ENCODE measurements at places on chromosomes 2 and 18.

- DNase-seq = no peak
Measured at GRCh38 chr2:206836722-206837121, 71.3 kb downstream of the FASTKD2 start.

DNA sequence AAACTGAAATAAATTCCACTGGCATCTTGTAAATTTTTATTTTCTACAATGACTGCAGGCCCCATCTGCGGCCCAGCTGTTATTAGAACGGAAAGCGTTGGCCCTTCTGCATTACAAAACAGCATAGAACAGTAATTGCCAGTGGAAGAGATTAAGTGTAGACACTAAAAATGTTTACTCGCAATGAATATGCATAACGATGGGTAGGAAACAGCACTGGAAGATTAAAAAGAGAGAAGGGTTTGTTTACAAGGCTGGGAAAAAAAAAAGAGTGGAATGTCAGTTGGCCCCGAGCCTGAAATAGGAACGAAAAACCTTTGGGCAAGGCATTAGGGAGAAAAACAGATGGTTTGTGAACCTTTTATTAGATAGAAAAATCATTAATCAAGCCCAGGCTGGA is 275.9 kb upstream of the TCF4 start:
- no peak for DNase-seq

- DNase-seq = no peak
Measured at GRCh38 chr18:32391126-32391525, 79.6 kb downstream of the GAREM1 start.

- DNase-seq = no peak
Measured at GRCh38 chr2:220279372-220279771, 651.9 kb downstream of the SLC4A3 start.

- no peak for DNase-seq
Measured at GRCh38 chr2:196464311-196464710, 175.2 kb upstream of the CCDC150 start.

- no peak for DNase-seq
Measured at GRCh38 chr2:199111458-199111857, 346.3 kb downstream of the SATB2 start.

DNA sequence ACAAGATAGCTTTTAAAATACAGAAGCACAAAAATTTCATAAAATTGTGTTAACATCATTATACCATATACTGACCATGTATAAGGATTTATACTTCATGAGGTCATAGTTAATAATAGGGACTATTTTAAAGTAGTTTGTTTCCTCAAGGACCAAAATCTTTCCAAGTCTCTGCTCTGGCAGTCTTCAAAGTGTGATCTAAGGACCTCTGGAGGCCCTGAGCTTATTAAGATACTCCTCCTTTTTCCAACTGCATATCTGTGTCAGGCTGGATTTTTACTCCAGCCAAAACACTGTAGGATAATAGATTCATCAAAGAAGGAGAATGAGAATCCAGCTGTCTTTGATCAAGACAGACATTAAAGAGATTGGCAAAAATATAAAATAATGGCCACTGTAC is 1.7 kb upstream of the SCYGR2 start:
- no peak for DNase-seq
